ENCODE measurements at places on chromosomes 5 and 9.

- no peaks in the 10 kb centered on the region for H3K27me3 ChIP-seq
- no peak overlapping the region for H3K4me3 ChIP-seq
Observed at GRCh38 chr5:40172721-40173120, 507.0 kb upstream of the PTGER4 start.

DNA sequence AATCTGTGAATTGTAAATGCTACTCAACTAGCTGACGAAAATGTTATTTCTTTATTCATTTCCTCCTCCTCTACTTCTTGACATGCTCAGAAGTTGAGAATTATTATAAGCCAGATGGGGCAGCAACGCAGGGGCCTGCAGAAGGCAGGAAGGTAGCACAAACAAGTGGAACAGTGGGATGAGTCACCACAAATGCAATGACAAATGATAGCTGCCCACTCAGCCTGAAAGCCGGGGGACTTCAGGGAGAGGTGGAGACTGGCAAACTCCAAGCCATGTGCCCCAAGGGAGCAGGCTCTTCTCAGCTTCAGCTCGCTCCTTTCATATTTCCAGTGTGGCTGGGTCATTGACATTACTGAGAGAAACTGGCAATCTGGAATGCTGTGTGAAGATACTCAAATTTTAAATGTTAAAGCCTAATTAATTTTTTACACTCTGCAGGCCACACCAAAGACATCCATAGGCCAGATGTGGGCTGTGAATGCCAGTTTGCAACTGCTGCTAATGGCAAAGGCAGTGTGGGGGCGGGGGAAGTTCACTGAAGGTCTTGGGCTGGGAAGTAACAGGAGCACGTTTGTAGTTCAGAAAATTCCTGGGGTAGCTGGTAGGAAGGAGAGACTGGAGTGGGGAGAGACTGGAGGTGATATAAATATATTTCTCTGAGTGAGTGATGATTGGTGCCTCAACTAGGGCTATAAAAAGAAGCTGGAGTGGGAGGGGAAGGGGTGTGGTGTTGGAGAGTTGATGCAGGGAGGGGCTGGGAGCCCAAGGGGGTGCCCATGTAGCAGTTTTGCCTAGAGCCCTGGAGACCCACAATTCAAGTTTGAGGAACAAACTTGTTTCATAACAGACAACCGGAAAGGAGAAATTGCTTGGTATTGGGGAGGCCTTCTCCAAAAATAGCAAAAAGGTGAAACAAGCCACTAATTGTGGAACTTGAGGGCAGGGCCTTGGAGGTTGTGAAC is 20.8 kb upstream of the ADRB2 start:
- no peak overlapping the region for H3K27ac ChIP-seq
- DNase-seq, result no peak
- H3K27me3 ChIP-seq, result no peaks in the 10 kb centered on the region
- no peaks in the 10 kb centered on the region for H3K4me1 ChIP-seq
- H3K4me3 ChIP-seq, result no peak overlapping the region

DNA sequence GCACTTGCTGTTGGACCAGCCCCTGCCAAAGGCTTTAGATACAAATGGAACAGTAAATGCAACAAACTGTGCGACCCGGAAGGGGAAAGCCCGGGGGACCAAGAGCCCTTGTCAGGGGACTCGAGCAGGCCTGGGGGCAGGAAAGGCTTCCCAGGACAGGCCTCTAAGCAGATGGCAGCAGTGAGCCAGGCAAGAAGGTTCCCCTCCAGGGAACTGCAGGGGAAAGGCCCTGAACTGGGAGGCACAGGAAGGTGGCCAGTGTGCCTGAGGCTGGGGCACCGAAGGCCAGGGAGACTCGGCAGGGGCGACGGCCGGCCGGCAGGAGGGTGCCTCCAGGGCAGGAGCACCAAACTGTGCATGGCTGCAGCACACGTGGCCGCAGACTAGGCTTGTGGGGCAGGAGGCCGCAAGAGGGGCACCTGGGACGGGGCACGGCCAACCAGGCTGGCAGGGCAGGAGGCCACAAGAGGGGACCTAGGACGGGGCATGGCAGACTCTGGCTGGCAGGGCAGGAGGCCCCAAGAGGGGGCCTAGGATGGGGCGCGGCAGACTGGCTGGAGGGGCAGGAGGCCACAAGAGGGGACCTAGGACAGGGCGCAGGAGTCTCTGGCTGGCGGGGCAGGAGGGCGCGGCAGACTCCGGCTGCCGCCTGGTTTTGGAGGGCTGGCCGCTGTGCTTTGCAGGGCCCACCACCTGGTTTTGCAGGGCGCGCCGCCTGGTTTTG is 10.0 kb downstream of the VAV2 start:
- H3K4me1 ChIP-seq, result no peaks in the 10 kb centered on the region
- no peak overlapping the region for H3K4me3 ChIP-seq
- no peaks in the 10 kb centered on the region for H3K36me3 ChIP-seq
- H3K27ac ChIP-seq, result no peak overlapping the region
- no peak for DNase-seq

GRCh38 chr9:137431416-137431931 is 8.3 kb downstream of the NOXA1 start:
- no peaks in the 10 kb centered on the region for H3K36me3 ChIP-seq
- peaks cover 6% of the 10 kb centered on the region for H3K4me1 ChIP-seq
- no peak overlapping the region for H3K27ac ChIP-seq
- no peak overlapping the region for H3K4me3 ChIP-seq
- DNase-seq, result no peak
- H3K27me3 ChIP-seq, result no peaks in the 10 kb centered on the region

GRCh38 chr5:134649163-134649835 is 714 bp downstream of the SEC24A start:
- H3K4me1 ChIP-seq, result peaks cover 15% of the 10 kb centered on the region
- peak; percentile 72 for DNase-seq
- peak overlapping the region; percentile 97 for H3K27ac ChIP-seq
- peak overlapping the region; percentile 86 for H3K4me3 ChIP-seq

GRCh38 chr9:121302786-121303185 is 34.8 kb downstream of the GSN start:
- DNase-seq, result no peak
- no peaks in the 10 kb centered on the region for H3K27me3 ChIP-seq
- peak overlapping the region; percentile 74 for H3K4me3 ChIP-seq

DNA sequence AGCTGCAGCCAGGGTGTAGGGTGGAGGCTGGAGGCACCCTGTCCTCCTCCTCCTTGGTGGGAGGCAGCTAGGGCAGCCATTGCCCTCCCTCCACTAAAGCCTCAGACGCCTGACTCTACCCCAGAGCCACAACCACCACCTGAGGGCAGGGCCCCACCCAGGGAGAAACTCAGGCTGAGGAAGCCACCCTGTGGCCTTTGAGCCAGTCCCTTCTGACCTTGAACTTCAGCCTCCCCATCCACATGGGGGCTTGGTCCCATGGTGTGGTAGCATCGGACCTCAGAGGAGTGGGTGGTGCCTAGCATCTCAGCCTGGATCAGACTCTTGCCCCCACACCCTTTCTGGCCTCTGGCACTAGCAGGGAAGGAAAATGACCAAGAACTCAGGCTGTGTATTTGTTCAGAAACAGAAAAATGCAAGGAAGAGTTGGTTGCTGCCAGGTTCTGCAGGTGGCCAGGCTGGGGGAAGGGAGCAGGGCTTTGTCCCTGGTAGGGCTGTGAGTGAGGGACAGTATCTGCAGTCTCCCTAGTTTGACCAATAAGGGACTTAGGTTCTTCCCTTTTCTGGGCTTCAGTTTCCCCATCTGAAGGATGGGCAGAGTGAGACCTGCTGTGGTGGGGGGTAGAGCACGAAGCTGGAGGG is 3.2 kb downstream of the DAB2IP start:
- DNase-seq, result no peak
- H3K36me3 ChIP-seq, result no peaks in the 10 kb centered on the region
- peaks cover 23% of the 10 kb centered on the region for H3K4me1 ChIP-seq
- no peak overlapping the region for H3K27ac ChIP-seq
- no peaks in the 10 kb centered on the region for H3K27me3 ChIP-seq

- no peak overlapping the region for H3K4me3 ChIP-seq
- no peaks in the 10 kb centered on the region for H3K27me3 ChIP-seq
- no peak for DNase-seq
Observed at GRCh38 chr5:80227979-80228596, 27.8 kb downstream of the SERINC5 start.

GRCh38 chr5:6525422-6525821 is 76.8 kb downstream of the UBE2QL1 start:
- no peaks in the 10 kb centered on the region for H3K27me3 ChIP-seq
- no peak overlapping the region for H3K4me3 ChIP-seq
- no peaks in the 10 kb centered on the region for H3K4me1 ChIP-seq
- no peak for DNase-seq
- H3K36me3 ChIP-seq, result no peaks in the 10 kb centered on the region

DNA sequence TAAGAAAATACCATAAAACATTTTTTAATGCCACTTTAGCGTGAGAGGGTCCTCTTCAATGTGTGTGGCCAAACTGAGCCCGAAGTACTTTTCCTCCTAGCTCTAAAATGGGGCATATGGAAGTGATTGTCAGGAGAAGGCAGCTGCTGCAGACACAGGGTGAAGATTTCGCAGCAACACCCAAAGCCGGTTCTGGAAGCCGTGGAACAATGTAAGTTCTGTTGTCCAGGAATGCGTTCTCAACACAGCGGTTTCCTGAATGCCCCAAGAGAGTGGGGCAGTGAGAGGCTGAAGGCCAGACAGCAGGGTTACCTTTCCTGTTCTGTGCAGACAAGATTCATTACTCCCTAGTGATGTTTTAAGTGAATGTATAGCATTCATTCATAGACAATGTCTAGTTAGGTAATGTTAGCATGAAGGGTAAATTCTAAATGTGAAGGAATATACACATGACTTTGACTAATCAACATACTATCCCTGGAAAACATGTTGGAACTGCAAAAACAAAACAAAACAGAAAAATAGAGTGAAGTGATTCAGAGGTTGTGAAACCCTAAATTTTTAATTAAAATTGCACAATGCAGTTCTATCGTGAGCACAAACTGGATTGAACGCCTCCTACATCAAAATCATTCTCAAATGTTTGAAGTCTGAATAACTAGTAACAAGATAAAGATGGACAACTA is 197.0 kb upstream of the SEMA6A start:
- no peak overlapping the region for H3K4me3 ChIP-seq
- no peak overlapping the region for H3K27ac ChIP-seq
- H3K27me3 ChIP-seq, result no peaks in the 10 kb centered on the region
- H3K36me3 ChIP-seq, result no peaks in the 10 kb centered on the region
- DNase-seq, result no peak

DNA sequence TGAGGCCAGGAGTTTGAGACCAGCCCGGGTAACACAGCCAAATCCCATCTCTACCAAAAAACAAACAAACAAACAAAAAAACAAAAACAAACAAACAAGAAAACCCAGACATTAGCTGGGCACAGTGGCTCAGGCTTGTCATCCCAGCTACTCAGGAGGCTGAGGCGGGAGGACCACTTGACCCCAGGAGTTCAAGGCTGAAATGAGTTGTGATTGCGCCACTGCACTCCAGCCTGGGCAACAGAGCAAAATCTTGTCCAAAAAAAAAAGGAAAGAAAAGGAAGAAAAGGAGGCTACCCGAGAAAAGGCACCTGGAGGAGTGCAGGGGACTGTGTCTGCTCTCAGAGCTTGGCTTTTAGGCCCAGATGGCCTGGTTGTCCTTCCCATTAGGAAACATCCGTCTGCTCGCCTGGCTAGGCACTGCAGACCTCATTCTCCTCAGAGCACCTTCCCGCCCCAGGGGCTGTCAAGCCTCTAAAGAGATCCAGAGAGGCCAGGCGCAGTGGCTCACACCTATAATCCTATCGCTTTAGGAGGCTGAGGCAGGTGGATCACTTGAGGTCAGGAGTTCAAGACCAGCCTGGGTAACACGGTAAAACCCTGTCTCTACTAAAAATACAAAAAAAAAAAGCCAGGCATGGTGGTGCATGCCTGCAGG is 185.3 kb upstream of the IER5L start:
- no peak overlapping the region for H3K27ac ChIP-seq
- no peaks in the 10 kb centered on the region for H3K27me3 ChIP-seq
- no peaks in the 10 kb centered on the region for H3K4me1 ChIP-seq
- no peaks in the 10 kb centered on the region for H3K36me3 ChIP-seq
- H3K4me3 ChIP-seq, result no peak overlapping the region

DNA sequence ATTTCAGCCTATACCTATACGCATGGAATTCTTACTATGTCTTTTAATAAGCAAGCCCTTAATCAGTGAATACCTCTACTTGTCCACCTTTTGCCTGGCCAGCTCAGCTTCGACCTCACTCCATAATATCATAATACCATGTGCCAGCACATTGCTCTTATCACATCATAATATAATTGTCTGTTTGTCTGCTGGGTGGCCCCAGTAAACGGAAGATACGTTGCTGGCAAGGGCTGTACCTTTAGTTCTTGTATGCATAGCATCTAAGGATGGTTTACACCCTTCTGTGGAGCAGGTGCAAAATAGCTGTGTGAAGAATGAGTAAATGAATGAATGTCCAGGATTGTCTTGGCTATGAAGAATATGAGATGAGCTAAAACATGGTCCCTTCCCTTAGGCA is 29.9 kb downstream of the SV2C start:
- H3K27ac ChIP-seq, result no peak overlapping the region
- H3K36me3 ChIP-seq, result no peaks in the 10 kb centered on the region
- H3K4me1 ChIP-seq, result no peaks in the 10 kb centered on the region
- no peak overlapping the region for H3K4me3 ChIP-seq
- no peak for DNase-seq
- H3K27me3 ChIP-seq, result no peaks in the 10 kb centered on the region

- no peaks in the 10 kb centered on the region for H3K36me3 ChIP-seq
- peaks cover 7% of the 10 kb centered on the region for H3K4me1 ChIP-seq
- H3K27ac ChIP-seq, result peak overlapping the region; percentile 54
- H3K4me3 ChIP-seq, result no peak overlapping the region
- no peaks in the 10 kb centered on the region for H3K27me3 ChIP-seq
Observed at GRCh38 chr5:179288101-179288808, 57.0 kb downstream of the ADAMTS2 start.

- H3K4me1 ChIP-seq, result no peaks in the 10 kb centered on the region
- DNase-seq, result no peak
- H3K36me3 ChIP-seq, result no peaks in the 10 kb centered on the region
Observed at GRCh38 chr9:99011161-99011709, 67.5 kb downstream of the COL15A1 start.

DNA sequence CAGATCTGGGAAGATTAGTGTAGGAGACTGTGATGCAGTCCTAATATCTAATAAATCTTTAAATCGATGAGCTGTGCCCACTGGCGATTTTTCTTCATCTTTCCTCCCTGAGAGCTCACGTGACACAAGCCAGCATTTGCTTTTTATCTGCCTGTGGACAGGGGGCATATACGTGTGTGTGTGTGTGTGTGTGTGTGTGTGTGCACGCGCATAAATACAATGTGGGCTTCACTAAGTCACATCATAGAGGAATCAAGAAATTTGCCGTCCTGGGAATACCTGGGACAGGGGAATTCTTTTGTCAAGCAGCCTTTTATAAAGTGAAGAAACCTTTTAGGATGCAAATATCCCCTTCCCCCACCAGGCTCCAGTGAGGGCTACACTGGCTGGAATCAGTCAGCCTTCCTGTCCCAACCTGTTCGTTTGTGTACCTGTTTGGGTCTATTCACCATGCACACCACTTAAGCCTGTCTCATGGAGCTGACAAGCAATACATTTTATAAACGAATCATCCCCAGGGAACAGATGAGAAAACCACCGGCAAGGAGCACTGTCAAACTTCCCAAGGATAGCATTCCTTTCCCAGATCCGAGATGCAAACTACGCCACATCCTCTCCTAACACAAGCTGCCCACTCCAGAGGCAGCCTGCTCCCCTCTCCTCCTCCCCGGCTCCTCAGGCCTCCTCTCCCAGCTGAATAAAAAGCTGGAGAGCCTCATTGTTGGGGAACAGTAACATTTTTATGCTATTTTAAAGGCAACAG is 2.7 kb downstream of the EPB41L4B start:
- H3K27me3 ChIP-seq, result peaks cover 6% of the 10 kb centered on the region
- no peaks in the 10 kb centered on the region for H3K36me3 ChIP-seq
- no peak overlapping the region for H3K4me3 ChIP-seq
- H3K27ac ChIP-seq, result no peak overlapping the region
- no peak for DNase-seq

- H3K27ac ChIP-seq, result no peak overlapping the region
- no peaks in the 10 kb centered on the region for H3K4me1 ChIP-seq
- H3K4me3 ChIP-seq, result no peak overlapping the region
- no peaks in the 10 kb centered on the region for H3K36me3 ChIP-seq
- no peak for DNase-seq
- no peaks in the 10 kb centered on the region for H3K27me3 ChIP-seq
Observed at GRCh38 chr9:87213948-87214347, 266.6 kb upstream of the GAS1 start.
